AG08396 (cell line): ENCODE measurements at places on chromosomes 1 and 21.

DNA sequence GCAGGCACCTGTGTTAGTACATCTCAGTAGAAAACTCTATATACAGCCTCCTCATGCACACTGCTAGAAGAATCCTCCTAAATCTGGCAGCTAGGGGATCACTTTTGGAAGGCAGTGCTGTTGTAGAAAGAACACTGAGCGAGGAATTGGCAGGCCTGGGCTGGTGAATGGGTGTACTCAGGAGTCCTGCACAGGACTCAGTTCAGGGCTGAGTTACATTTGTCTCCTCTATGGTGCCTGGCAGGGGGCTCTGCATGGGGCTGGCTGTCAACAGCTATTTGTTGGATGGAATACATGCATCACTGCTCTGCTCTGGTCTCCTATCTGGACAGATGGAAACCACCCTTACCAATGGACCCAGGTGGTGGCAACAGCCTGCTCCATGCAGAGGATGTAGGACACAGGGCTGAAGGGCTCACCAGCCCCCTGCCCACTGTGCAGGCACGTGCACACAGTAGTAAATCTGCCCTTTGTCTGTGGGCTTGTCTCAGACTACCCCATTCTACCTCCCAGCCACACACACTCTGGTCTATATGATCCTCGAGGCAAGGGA, 74.2 kb downstream of the LRIG2 start:
- DNase-seq, result no peak

- no peak for DNase-seq
Measured at GRCh38 chr1:27526569-27527222, 36.7 kb upstream of the WASF2 start.

- no peak for DNase-seq
Measured at GRCh38 chr1:201540846-201541735, 2.2 kb downstream of the NAV1 start.

DNA sequence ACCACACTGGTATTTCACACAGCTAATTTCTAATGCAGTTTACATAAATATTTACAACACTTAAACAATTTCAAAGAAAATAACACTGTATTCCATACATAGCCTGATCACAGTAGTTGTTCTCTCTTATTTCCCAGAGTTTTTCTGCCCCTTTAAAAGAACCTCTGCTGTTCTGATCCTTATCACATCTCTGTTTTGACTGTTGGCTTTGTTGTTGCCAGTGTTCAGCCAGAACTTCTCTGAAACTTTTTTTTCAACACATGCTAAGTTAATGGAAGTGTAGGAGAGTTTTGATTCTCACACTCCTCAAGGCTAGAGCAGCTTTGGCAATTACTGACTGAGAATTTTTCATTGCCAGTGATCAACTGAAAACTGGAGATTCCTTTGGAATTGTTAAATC, 11.1 kb downstream of the SELE start:
- DNase-seq, result no peak

DNA sequence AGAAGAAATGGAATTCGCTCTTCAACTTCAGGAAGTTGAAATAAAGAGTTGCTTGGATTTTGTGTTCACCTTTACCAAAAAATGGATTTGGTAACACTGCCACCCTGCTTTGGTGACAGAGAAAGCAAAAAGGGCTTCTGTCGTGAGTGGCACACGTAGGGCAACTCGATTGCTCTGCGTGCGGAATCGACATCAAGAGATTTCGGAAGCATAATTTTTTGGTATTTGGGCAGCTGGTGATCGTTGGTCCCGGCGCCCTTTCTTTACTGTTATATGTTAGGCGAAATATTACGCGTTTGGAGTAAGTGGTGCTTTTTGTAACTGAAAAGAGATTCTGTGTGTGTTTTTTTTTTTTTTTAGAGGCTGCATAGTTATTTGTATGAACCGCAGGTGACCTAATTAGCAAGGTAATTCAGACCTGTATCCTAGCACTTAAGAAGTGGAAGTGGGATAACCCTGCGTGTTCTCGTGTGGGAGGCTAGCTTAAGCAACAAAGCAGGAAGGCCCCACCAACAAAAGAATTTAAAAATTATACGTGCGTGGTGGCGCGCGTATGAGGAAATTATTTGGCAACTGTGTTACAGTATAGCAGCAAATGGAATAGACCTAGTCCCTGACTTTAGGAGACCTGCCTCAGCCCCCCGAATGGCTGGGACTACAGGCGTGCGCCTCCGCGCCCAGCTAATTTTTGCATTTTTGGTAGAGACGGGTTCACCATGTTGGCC, at the start of gene RNU11:
Gene RNU11, plus strand, starts transcription at position 127 of the 725 bp plus-strand sequence.
- DNase-seq, result peak; percentile 75

GRCh38 chr1:148161053-148161901, 9.2 kb upstream of the NBPF11 start:
- DNase-seq, result no peak

DNA sequence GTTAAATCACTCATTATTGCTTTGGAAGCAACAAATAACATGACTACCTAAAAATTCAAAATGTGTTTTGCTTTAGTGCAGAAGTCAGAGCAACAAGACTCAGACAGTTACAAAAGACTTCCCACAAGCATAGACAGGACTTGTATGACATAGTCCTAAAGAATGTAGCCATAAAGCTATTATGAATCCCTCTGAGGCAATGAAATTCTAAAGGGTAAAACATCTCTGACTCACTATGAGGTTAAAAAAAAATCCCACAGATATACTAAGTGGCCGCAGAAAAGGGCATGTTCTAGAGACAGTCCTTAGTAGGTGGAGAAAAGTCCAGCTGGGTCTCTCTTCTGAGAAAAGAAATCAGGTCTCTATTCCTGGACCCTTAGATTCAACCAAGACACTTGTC, 4.9 kb downstream of the PRKAB2 start:
- DNase-seq, result peak; percentile 80

DNA sequence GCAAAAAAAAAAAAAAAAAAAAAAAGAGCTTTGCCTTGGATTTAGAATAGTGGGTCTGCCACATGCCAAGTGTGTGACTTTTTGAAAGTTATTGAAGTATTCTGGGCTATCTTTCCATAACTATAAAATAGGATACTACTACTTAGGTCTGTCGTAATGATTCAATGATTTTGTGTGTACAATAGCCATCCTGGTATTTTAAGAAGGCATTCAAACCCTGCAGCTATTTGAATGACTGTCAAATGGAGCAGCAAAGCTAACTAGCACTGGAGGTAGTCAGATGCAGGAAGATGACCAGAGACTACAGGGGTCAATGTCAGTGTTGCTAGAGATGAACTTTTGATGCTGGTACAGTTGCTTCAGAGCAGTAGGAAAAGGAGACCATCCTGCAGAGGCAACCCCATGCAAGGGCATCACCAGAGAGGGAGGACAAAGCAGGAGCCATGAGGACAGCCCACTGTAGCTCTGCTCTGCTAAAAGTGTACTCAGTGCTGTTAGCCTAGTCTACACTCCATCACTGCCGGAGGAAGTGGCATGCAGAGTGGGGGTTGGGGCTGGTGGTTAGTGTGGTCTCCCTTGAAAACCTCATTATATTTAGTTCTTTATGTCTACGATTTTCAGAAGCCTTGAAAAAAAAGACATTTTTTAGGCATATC, 29.0 kb downstream of the DUSP10 start:
- no peak for DNase-seq

DNA sequence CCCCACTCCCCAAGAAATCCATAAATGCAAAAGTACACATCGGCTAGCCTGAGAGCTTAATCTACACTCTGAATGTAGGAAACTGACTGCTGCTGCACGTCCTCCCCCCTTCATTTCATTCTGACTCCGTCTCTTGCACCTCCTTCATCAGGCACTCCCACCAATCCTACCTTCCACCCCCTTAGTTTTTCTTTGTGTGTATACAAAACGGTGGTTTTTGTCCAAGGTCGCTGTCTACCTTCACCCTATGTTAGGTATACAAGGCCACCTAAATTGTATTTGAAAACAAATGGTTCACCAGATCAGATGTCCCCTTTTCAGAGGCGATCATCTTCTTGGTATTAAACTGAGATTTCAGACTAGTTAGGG, 1.9 kb downstream of the WDR26 start:
- no peak for DNase-seq
